Ovary (tissue), 10 donors: ENCODE measurements at places on chromosomes 5 and 9.

DNA sequence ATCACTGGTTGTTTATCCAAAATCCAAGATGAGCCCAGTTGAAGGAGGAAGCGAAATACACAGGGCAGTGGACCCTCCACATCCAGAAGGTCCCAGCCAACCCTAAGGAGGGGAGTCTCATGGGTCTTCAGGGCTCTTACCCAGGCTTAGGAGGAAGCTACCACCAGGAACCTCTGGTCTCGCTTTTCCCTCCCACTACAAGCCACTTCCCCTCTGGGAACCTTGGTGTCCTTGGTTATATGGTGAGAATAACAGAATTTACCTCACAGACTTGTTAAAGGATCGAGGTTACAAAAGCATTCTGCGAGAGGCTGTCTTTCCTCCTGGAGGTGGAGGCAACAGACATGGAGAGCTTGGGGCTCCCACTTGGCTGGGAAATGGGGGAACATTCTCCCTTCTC, 3.4 kb downstream of the HIGD2A start:
- no peak for DNase-seq

- DNase-seq: no peak
These were observed 237.8 kb downstream of the SEC61B start for GRCh38 chr9:99459919-99460318.

DNA sequence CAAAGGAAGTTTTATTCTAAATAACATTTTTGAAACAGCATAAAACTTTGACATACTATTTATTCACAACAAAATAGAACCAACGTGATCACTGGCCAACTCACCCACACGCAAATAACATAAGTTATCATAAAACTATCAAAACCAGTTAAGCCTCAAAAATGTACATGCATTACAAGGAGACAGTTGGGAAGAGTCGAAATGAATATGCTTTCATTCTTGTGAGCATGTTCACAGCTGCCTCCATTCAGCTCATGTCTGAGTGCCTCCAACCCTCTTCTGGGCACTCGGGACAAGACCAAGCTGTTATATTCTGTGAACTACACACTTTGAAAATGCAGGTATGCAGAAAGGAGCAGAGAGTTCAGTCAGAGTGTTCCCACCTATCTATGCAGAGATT, 284.9 kb downstream of the BNC2 start:
- DNase-seq: no peak

DNA sequence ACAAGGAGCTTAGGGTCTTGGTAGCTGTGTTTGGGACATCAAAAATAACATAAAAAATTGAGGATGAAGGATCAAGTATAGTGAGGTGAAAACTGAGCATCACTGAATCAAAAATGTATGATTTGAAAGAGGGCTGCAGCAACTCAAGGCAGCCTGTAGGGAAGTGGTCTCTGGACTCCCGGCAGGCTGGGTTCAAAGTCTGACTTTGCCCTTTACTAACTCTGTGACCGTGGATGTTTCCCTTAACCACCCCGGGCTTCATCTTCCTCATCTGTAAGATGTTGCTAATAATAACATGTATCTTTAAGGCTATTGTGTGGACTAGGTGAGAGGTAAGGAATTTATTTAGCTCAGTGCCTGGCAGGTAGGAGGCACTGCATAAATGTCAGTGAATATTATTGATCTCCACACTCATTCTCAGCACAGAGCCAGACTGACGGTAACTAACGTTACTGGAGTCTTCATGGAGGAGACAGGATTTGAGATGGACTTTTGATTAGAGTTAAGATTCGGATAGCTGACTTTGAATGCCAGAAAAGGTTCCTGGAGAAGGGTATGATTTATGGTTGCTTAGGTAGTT, 367.3 kb downstream of the NDUFS4 start:
- no peak for DNase-seq

- DNase-seq: no peak
These were observed 136.7 kb upstream of the PJA2 start for GRCh38 chr5:109546461-109546860.

DNA sequence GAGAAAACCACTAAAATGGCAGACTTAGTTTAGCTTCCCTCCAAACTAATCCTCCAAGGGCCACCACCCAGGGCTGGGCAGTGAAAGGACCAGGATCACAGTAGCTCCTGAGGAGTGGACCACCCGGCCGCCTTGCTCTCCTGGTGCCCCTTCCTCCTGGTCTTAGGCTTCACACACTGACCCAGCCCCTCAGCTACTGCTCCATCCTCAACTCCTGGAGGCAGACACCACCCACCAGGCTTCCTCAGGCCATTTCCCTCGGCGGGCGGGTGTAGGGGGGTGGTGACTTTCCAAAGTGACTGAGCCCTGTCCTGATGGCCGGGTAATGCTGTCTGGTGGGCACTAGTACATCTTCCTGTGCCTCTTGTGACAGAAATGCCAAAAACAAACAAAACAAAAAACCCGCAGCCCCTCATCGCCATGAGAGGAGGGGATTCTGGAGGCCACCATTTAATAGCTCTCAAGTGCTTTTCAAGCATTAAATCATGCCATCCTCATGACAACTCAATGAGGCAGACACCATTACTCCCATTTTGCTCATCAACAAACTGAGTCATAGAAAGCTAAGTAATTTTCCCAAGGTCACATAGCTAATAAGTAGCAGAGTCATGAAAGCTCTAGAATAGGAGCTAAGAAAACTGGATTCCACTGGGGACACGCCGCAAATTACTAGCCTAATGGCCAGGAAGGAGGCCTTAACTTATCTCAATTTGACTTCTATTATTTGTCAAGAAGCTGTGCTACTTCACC, 91.3 kb upstream of the LRRTM2 start:
- DNase-seq: no peak

- no peak for DNase-seq
These were observed 15.6 kb downstream of the FOXI1 start for GRCh38 chr5:170121321-170121720.

DNA sequence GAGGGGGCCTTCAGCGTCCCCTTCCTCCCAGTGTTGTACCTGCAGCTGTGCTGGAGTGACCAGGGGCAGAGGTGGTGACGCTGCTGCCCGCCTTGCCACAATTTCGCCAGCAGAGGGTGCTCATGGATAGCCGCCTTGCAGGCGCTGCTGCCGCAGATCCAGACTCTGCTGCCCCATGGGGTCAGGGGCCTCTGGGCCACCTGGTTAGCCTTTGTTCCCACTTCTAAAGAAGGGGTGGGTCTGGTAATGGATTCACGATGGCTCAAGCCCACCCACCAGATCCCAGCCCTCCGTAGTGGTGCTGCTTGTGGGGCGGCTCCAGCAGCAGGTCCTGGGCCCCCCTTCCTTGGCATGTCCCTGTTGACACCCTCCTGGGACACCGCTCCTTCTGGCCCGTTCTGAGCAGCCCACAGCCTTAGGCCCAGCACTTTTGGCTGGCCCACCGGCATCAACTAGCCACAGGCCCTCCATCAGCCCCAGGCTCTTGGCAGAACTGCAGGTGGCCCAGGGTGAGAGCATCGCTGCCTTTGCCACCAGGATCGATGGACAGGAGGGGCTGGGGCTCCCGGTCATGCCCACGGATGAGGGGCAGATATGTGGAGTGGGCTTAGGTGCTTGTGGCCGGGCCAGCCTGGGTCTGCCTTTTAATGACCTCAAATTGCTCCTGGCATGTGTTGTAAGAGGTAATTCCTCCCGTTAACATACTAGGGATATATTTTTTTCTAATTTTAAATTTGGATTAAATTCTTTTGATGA, 57.2 kb downstream of the COL5A1 start:
- DNase-seq: peak; percentile 66

DNA sequence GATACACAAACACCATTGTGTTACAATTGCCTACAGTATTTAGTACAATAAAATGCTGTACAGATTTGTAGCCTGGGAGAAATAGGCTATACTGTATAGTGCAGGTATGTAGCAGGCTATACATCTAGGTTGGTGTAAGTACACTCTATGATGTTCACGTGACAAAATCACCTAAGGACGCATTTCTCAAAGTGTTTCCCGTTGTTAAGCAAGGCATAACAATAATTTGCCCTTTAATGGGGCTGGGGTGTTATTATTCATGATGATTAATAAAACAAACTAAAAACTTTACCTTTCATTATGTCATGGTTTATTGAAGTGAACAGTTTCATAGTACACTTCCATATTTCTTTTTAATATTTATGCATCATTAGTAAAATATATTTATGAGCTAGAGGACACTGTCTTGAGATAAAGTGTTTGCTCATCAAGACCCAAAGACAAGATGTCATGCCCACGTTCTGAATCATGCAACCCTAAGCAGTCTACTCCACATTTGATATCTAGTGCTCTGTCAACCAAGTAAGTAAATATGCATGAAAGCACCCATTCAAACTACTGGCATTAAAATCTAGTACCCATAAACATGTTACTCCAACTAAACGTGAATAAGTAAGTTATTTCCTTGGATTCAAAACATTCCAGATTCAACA, 220.5 kb downstream of the NR2F1-AS1 start:
- no peak for DNase-seq

DNA sequence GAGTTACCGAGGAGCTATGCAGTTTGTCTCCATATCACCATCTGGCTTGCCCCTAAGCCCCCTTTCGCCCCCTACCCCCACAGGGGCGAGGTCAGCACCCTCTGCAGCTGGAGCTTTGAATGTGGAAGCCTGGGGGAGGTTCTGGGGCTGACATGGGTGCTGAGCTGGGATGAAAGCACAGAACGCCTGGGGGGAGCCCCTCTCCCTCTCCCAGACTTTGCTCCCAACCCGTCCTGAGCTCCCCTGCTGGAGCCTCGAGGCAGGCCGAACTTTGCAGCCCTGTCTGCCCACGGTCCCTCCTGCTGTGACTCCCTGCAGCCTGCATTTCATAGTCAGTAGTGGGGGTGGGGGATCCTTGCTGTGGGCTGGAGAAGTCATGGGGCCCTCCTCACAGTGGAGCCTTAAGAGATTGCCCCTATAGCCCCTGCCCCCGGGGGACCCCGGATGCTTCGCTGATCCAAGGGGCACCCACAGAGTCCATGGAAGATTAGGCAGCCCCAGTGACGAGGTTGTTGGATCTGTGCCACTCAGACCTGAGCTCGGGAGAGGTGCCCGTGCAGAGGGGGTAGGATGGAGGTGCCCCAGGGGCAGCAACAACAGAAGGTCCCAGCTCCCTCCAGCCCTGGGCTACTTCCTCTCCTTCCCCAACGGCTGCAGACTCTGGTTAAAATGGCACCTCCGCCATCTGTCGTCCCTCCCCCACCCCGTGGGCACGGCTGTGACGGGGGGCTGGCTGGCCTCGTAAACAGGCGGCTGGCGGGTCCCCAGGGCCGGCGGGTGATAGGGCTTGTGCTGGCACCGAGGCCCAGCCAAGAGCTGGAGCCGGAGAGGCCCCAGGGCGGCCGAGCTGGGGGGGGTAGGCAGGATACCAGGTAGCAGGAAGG, 162.0 kb downstream of the C9orf50 start:
- DNase-seq: peak; percentile 75

DNA sequence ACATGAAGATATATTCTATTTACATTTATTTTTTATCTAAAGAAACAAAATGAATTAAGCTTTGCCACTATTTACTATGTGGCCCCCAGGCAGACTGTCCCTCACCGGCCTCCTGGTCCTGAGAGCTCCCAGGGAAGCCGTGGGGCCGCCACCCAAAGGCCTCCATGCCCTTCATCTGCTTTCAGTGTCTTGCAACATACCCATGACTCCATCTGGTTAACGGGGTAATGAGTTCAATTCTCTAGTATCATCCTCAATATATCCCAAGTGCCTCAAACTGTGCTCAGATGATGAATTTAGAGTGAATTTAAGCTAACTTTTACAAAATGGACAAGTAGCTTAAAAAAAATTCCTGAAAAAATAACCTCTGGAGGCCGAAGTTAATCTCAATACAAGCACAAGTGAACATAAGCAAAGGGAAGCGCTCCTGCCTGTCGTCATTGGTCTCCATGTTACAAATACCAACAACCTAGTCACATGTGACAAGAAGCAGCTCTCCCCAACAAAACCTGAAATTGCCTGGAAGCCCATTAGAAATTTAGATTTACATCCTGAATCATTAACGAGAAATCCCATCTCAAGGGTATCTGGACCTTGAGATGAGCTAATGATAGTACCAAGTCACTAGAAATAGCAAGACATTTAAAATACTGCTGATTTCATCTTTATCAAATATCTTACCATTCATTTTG, 26.1 kb downstream of the DAP start:
- no peak for DNase-seq

DNA sequence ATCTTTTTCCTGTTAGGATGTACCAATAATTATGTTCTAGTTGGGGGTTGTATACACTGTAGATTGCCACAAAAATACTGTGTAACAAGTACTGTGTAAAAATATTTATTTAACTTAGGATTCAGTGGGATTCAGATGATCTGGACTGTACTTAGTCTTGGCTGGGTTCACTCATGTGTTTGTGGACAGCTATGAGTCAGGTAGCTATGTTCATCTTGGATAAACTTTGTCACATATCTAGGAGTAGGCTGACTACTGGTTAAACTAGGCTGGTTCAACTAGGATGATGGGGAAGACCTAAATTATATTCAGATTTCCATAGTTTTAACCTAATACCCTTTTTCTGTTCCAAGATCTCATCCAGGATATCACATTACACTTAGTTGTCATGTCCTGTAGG, 32.1 kb upstream of the TNFSF15 start:
- DNase-seq: no peak

DNA sequence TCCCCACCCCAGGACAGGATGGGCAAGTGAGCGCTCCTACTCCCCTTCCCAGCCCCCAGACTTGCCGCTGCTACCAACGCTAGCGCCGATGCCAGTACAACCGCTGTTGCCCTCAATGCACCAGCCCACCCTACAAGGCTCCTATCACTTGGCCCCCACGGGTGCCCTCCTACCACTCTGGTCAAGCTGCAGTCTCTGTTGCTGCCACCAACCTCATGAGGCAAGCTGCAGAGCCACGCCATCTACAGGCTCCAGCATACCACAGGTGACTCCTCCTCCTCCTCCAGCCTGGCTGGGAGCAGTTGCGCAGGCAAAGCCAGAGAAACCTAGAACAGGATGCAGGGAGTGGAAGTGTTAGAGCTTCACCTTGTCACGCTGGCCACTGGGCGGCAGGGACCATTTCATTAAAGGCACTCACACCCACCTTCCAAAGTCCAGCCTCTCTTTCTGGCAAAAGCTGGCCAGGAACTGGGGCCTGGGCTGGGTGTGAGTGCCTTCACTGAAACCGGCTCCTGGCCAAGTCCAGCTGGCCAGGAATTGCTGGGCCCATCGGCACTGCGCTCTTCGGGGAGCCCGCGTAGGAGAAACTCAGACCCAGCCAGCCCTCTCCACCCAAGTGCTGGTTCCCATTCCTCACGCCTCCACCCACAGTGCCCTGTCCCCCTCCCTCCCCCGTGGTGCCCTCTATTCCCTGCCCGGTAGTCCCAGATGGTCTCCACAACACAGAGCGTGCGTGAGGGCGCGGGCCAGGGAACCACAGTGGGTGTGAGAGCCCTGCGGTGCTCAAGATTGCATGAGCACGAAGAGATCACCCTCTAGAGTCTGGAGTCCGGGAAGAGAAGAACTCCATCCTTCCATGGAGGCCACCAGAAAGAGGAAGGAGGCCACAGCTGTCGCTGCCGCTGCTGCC, 1.6 kb upstream of the PCAT7 start:
- DNase-seq: no peak
